ENCODE measurements at places on chromosomes 2 and 18. TPM values are rescaled to one million over a fixed set of nuclear protein-coding genes. Genes with fewer than 3 reads are reported as not detected.

Gene DTNA
- 0.81 TPM for total RNA-seq

Gene DSG4
- not detected for total RNA-seq

Gene PPP1CB
- total RNA-seq = 105 TPM

Gene FAM237A
- total RNA-seq = not detected

Gene ESPNL
- not detected for total RNA-seq

Gene FLACC1
- total RNA-seq = 0.49 TPM

Gene PLGLB2
- 0.65 TPM for total RNA-seq

Gene RBKS
- total RNA-seq = 1.2 TPM

Gene CYP26B1
- 1.2 TPM for total RNA-seq

Gene ANKRD36B
- total RNA-seq = 120 TPM

Gene M1AP
- total RNA-seq = not detected

Gene PLEKHH2
- total RNA-seq = under 0.01 TPM

Gene CLEC4F
- total RNA-seq = 0.13 TPM

Gene SMPD4
- total RNA-seq = 24.0 TPM

Gene NDC80
- 21.4 TPM for total RNA-seq

Gene PPM1G
- total RNA-seq = 113 TPM

Gene ACOXL
- 0.06 TPM for total RNA-seq

Gene G6PC2
- total RNA-seq = not detected

Gene STK39
- total RNA-seq = 3.0 TPM

Gene PLA2R1
- 37.4 TPM for total RNA-seq

Gene KRTCAP3
- 0.49 TPM for total RNA-seq

Gene CCDC141
- 0.57 TPM for total RNA-seq

Gene RTP5
- total RNA-seq = not detected
